ENCODE measurements at places on chromosomes 16 and 17.

GRCh38 chr16:56641166-56641565 lies 2.7 kb downstream of the MT1A start:
- DNase-seq, result no peak

- peak; percentile 19 for DNase-seq
Measured at GRCh38 chr16:80570106-80570478, 29.3 kb downstream of the DYNLRB2 start.

- no peak for DNase-seq
Measured at GRCh38 chr17:76173474-76173873, 32.4 kb upstream of the FOXJ1 start.

GRCh38 chr17:57260325-57261083 lies 4.2 kb downstream of the MSI2 start:
- DNase-seq, result no peak

- no peak for DNase-seq
Measured at GRCh38 chr17:72622661-72623433, 469.6 kb downstream of the SLC39A11 start.

DNA sequence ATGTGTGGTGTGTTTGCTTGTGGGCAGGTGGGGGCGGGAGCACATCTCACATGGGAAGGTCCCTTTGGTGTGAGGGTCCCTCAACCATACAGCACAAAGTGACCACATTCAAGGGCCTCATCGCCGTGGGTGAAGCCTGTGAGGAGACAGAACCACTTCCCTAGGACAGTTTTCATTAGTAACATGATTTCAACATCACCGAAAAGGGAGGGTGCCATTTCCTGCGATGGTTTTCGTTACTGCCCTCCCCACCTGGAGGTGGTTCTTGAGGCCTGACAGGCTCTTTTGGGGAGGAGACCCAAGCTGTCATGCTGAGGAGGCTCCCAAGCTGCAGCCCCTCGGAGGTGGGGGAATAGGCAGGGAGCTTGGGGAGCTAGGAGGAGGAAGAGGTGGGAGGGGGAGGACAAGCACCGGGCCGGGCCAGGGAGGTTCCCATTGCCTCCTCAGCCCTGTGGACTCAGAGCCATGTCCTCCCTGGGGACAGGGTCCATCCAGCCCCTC lies 9.5 kb downstream of the CD300LB start:
- no peak for DNase-seq

DNA sequence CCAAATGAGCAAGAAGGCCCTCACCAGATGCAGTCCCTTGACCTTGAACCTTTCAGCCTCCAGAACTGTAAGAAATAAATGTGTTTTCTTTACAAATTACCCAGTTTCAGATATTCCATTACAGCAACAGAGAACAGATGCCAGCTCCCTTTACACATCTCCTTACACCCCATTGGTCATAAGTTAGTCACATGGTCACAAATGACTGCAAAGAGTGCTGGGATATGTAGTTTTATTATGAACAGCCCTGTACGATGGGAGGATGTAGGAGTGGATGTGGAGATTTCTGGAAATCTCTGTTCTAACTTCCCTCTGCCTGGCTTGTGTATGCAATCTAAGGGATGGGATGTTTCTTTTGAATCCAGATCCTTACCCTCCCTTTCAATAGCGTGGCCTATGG lies 13.3 kb upstream of the RPL38 start:
- peak; percentile 52 for DNase-seq

All from foreskin fibroblast (primary cell).